ENCODE measurements at places on chromosomes 12 and 14.

DNA sequence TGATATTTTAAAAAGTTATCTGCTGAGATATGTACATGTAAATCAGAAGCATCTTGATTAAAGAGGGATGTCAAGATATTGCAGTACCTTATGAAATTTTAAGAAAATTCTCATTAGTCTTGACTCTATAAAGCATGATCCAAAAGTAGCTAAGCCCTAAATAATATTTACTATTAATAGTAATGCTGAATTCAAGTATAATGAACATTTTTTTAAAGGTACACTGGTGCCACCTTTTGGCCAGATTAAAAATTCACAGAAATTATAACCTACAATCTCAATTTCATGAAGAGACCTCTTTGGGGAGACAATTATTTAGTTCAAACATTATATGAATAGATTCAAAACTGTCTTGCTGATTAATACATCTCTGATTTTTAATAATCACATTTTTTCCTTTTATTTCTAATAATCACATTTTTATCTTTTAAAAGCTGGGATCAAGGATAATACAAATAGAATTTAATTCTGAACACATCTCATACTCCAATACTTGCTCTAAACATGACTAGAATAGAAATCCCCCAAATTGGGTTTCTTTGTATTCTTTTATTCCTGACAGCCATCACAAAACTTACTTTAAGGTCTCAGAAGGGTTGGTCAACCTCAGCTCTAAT lies 13.4 kb downstream of the AKAP5 start:
- DNase-seq: no peak

GRCh38 chr14:77290705-77291104 lies 19.7 kb upstream of the NGB start:
- no peak for DNase-seq

GRCh38 chr14:30706704-30707103 lies 84.6 kb downstream of the SCFD1 start:
- no peak for DNase-seq

DNA sequence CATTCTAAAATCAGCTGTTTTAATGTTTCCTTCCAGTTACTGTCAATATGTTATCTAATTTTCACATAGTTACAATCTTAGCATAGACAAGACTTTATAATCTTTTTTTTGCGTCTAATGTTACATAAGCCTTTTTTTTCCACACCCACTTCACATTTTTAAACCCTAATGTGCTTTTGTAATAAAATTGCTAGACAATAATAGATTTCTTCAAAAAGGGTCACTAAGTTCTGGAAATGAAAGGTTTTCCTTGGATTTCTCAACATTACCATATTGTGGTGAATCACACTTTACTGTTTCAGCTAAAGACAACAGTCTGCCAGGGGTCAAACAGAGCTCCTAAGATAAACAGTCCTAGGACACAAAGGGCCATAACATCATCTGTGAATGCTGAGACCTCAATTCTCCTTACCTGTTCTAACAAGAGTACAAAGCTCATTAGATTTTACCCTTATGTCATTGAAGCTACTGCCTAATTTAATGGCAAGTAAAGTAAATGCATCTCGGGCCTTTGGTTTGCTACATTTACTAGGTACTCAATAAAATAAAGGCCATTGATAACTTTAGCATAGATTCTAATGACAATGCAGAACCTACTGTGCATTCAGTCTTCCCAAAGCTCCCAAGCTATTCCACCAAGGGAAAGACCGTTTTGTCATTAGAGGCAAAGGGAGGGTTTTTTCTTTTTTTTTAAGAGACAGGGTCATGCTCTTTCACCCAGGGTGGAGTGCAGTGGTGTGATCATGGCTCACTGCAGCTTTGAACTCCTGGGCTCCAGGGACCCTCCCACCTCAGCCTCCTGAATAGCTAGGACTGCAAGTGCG lies 111.2 kb upstream of the SLC38A2 start:
- DNase-seq: no peak

- DNase-seq: no peak
Observed at GRCh38 chr12:116153113-116153512, 124.4 kb downstream of the MED13L start.

Measured in fibroblast of the conjunctiva (primary cell).